ENCODE measurements at places on chromosomes 2 and 18.

GRCh38 chr18:76450452-76451395 lies 44.3 kb downstream of the ZNF516 start:
- DNase-seq = no peak

- no peak for DNase-seq
Observed at GRCh38 chr2:163665817-163666216, 70.0 kb downstream of the FIGN start.

DNA sequence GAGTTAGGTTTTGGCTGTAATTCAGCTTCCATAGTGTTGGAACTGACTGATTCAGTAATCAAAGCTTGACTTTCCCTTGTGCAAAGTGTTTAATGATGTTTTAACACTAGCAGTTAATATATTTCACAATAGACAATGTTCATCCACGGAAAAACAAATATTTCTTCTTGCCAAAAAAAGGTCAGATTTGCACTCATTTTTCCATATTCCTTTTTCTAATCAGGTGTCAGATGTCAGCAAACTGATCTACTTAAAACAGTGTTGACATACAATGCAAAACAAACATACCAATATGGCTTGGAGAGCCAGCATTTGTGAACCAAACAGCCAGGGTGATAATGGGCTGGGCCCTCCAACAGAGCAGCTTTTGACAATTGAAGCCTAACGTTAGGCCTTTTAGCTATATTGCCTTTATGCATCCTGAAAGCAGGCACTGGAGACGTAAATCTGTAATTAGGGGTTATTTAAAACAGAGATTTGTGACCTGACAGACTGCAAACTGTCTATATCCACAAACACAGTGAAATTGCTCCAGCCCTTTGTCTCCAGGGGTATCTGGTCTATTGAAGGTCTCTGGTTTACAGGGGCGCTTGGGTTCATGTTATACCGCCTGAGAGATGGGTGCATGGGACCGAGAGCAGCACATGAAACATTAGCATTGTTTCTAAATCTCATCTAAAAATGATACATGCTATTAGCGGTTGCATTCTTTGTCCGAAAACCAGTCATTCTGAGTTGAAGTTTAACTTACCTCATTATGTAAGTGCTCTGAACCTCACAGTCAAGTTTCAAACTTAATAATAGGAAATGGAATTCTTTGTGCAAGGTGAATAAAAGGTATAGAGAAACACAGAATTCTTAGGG lies 7.1 kb upstream of the CDCA7 start:
- DNase-seq = no peak

DNA sequence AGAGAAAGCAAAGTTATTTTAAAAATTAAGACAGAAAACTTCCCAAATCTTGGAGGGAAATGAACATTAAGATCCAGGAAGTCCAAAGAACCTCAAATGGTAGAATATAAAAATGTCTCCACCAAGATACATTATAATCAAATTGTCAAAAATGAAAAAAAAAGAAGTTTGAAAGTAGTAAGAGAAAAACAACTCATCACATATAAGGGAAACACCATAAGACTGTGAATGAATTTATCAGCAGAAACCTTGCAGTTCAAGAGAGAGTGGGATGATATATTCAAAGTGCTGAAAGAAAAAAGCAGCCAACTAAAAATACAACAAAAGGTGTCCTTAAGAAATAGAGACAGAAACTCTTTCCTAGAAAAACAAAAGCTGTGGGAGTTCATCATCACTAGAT lies 73.0 kb downstream of the L3MBTL4 start:
- no peak for DNase-seq

GRCh38 chr2:232637866-232638583 lies 4.6 kb downstream of the EFHD1 start:
- no peak for DNase-seq
